ENCODE measurements at places on chromosomes 2 and 18.

DNA sequence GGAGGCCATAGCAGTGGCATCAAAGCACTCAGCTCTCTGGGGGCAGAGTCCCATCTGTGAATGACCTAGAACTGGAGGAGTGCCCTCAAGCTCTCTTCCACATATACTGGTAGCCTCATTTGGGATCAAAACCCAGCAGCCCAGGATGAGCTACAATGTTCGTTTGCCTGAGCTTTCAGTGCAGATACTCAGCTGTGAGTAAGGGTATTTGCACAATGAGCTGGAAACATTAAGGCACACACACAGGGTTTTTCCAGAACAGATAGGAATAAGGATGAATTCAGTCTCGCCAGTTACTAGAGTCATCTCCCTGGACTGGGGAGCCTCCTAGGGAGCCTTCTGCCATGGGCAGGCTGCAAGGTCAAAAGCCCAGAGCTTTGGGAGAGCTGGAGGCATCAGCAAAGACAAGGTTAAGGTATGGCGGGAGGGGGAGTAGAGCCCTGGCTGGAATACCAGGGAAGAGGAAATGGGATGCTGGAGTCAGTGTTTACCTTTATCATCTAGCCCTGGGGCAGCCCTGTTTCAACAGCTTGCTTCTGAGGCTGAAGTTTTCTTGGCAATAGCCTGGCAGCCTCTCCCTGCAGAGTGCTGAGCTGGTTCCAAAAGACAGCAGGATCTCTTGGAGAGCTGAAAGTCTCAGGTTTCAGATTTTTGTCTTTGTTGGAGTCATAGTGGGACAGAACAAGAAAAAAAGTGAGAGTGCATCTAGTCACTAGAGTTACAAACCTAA, 187.7 kb downstream of the LOXHD1 start:
- DNase-seq = peak; percentile 27

DNA sequence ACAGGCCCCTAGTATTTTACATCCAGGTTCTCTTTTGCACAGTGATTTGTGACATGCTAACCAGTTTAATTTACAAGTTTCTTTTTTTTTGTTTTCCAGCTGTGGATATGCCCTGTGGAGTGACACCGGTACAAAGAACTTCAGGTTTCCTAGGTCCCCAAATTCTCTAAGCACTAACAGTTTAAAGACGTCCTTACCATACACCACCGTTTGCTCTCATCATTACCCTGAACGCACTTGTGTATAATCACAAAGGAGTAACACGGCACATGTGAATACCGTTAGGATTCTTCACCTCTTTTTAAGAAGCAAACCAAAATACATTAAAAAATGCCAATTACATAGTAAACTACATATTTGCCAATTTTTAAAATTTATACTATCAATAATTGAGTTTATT, 853 bp downstream of the LANCL1 start:
- DNase-seq = peak; percentile 28

GRCh38 chr2:108593547-108594098, 59.4 kb downstream of the LIMS1 start:
- DNase-seq = no peak

GRCh38 chr2:230000118-230000841, 68.4 kb downstream of the SLC16A14 start:
- DNase-seq = no peak

DNA sequence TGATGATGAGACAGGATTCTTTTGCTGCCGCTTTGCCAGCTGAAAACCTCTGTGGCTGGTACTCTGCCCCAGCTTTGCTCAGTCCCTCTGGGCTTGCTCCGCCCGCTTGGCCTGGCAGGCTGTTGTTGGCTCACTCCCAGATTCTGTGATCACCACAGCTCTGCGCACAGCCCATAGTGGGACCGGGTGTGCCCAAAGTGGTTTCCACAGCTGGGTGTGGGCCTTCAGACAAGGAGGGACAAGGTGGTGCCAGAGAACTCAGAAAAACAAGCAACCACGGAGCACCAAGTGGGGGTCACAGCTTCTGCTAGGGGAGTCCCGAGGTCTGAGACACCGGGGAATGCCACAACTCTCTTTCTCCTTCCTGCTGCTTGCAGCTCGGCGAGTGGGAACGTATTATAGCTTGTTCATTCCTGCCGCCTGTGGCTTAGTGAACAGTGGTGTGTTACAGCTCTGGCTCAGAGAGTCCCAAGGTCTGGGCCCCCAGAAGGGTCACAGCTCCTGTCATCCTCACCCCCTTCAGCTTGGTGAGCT, 9.2 kb upstream of the KYNU start:
- no peak for DNase-seq

- no peak for DNase-seq
These were observed 4.7 kb downstream of the SERTAD2 start for GRCh38 chr2:64649013-64649484.

DNA sequence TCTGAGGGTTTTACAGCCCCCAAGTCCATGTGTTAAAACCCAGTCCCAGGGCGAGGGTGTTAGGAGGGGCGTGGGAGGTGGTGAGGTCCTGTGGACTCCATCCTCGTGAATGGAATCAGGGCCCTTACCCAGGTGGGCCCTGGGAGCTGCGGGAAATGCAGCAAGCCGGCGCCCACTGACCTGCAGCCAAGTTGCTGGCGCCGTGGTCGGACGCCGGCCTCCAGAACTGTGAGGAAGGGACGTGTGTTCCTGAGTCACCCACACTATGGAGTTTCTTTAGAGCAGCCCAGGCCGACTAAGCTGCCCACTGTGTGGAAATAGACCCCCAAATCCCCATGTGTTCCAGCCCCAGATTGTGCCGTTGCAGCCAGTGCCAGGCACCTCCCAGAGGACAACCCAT, 26.4 kb downstream of the CTDP1 start:
- DNase-seq = no peak

DNA sequence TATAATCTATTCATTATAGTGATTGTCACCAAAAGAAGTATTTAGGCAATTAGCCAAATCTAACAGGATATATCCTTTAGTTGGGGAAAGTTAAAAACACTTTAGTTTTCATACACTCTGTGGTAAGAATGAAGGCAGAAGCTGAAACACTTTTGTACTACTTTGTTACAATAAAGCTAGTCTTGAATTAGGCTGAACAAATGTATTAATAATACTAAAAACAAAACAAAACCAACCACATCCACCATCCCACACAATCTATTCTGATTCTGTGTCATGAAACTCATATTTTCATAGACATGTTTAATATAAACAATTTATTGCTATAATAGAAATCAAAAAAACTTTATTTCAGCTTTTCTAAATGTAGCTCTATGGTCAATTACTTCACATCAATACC, 508.8 kb downstream of the ZEB2 start:
- DNase-seq = no peak

DNA sequence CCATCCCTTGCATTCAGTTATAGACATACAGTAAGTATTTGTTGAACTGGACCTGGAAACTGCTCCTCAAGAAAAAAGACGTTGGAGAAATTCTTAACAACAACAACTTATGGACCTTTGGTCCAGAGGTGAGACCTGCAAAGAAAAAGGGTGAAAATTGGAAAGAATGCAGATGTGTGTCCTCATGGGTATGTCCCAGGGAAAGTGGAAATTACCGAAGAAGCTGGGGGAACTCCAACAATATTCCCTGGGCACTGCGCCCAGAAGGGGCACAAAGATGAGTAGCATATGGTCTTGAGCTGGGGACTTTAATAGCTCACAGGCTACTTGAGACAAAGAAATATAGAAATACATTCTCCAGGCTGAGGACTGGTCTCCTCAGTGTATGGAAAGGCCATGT, 35.5 kb upstream of the YWHAQ start:
- peak; percentile 22 for DNase-seq

GRCh38 chr2:16773080-16773713, 107.6 kb upstream of the CYRIA start:
- peak; percentile 72 for DNase-seq

DNA sequence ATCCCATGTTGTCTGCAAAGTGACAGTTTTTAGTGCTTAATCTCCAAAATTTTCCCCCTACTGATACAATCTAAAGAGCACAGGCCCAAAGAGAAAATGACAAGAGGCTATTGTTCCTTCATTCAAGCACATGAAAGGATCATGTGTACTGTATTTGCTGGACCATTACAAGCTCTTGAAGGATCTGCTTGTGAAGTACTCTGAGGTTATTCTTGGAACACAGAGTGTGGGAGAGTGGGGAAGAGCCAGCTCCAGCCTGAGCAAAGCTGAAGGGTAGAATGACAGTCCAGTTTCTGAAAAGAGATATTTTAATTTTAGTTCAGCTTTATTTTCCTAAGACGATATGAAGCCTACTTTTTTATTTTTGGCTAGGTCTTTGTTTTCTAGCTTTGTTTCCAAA, 112.2 kb downstream of the GALNT3 start:
- peak; percentile 12 for DNase-seq

DNA sequence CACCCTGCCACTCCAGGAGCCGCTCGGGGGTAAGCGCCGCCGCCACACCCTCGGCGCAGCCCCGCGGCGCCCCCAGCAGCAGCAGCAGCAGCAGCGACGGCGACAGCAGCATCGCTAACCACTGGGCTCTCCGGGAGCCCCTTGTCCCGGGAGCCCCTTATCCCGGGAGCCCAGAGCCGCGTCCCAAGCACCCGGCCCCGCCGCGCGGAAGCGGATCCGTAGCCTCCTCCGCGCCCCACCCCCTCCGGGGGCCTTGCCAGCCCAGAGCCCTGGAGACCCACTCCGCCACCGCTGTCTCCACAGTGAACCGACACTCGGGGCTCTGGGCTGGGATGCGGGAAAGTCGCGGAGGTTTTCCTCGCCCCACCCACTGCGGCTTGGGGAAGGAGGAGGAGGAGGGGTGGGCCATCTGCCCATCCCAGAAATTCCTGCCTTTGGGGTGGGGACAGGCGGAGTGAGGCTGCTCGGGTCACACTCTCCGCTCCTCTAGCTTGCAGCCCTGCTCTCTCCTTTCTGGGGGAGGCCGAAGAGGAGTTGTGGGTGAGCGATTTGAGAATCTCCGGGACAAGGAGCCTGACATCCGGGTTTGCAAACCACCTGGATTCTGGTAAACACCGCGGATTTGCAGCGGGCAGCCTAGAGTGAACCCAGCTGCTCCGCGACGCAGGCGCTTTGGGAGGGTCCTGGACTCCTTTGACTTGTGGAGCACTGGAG, at the start of gene PLA2R1:
TSS of gene PLA2R1 (minus strand) at position 324 of the 714 bp plus-strand sequence. CDS start at position 112, 212 bp downstream.
- peak; percentile 61 for DNase-seq

Data from lung (tissue), 17 donors.